Astrocyte of the spinal cord (primary cell): ENCODE measurements at places on chromosomes 11 and 22.

DNA sequence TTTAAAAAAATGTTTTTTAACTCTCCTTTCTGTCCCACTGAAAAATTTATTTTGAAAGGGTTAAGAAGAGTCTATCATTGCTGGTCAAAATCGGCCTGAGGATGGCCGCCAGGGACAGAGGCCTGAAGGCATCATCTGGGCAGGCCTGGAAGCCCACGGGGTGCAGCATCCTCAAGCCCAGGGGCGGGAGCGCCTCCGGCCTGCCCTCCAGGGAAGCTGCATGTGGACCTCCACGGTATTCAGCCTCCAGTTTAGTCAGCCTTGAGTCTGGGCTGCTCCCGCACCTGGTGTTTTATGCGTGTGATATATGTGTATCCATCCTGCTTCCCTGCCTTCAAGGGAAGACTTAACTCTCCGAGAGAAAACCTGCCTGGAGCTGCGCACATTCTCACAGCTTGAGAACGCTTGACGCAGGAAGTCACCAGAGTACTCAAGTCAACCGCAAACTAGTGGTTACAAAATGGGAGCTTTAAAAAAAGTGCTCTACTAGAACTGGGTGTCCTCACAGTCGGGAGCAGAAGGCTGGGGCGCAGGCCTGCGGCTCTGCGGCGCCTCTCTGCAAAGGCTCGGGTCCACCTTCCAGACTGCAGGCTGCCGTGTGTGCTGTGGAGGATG, 13.6 kb upstream of the BID start:
- no peak for DNase-seq

DNA sequence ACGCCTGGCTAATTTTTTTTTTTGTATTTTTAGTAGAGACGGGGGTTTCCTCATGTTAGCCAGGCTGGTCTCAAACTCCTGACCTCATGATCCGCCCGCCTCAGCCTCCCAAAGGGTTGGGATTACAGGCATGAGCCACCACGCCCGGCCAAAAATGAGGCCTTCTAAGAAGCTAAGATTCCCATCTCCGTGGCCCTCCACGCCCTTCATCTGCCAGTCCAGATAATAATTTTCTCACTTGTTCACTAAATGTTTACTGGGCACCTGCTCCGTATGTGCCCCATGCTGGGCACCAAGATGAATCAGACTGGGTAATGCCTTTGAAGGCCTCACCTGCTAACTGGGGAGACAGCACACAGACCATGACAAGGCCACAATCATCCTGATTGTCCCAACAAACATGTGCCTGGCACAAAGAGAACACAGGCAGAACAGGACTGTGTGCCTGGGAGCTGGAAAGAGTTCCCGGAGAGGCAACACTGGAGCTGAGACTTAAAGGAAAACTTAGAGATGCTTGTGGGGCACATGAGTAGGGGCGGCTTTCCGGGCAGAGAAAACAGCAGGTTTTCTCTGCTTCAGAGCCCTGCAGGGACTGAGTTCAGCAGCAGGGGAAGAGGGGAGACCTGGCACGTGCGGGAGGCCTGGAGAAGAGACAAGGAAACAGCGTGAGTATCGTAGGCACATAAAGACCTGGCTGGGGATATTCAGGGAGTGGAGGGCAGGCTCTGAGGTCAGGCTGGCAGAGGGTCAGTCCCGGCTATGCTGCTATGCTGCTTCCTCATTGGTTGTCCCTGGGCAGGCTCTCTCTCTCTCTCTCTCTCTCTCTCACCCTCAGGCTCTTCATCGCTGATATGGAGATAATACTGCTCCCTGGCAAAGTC, 2.4 kb downstream of the KIAA0930 start:
- DNase-seq, result no peak

GRCh38 chr11:28834877-28835276, 726.7 kb downstream of the METTL15 start:
- peak; percentile 88 for DNase-seq

DNA sequence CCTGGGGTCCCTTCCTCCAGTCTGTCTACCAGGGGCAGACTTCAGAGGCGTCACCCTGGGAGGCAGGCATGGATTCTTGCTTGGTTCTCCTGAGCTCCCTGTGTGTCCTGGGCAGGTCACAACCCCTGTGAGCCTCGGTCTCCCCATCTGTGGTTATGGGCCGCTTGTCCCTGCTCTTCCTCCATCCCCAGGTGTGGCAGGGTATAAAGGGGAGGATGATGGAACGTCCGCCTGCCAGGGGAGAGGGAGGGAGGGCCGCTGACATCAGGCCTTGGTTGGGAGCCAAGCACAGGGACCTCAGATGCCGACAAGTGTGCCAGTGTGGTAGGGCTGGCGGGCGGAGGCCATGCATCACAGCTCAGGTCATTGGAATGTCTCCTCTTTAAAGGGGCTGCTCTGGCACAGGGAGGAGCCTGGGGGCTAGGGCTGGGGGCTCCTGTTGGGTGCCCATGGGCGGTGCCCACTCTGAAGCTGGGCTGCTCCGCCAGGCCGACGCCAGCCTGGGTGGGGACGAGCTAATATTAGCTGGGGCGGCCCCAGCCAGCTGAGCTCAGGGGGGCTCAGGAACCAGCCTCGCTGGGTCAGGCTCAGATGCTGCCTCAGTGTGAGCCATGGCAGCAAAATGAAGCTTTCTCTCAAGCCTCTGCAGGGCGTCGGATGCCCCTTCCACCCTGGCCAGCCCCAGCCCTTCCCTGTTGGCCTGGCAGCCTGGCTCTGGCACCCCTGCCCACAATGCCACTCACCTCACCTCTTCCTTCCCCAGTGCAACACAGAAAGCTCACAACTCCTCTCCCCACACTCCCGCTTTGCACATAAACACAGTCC, 12.8 kb downstream of the KCNC1 start:
- DNase-seq, result no peak

- DNase-seq, result no peak
These were observed 96.7 kb upstream of the LUZP2 start for GRCh38 chr11:24400059-24400665.

DNA sequence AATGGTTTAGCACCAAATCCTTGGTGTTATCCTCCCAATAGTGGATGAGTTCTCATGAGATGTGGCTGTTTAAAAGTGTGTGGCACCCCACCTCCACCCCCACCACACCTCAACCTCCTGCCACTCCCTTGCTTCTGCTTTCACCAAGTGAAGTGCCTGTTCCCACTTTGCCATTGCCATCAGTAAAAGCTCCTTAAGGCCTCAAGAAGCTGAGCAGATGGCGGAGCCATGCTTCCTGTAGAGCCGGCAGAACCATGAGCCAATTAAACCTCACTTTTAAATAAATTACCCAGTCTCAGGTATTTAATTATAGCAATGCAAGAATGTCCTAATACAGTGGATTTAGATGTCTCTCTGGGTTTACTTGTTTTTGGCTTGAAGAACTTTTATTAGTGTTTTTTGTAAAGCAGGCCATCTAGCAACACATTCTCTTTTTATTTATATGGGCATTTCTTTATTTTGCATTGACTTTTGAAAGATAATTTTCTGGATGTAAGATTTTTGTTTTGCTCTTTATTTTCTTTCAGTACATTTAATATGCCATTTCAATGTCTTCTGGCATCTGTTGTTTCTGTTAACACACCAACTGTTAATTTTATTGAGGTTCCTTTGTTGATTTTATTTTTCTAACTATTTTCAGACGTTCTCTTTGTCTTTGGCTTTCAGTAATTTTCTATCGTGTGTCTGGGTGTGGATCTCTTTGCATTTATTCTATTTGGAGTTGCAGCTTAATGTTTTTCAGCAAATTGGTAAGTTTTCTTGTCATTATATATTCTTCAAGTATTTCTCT, 724.5 kb upstream of the CNTN5 start:
- no peak for DNase-seq

GRCh38 chr22:38016182-38017151, 32.1 kb upstream of the SOX10 start:
- no peak for DNase-seq

- no peak for DNase-seq
These were observed 64.3 kb upstream of the NAV2 start for GRCh38 chr11:19648321-19648720.

- DNase-seq, result no peak
These were observed 107.9 kb downstream of the C11orf58 start for GRCh38 chr11:16846305-16846704.

DNA sequence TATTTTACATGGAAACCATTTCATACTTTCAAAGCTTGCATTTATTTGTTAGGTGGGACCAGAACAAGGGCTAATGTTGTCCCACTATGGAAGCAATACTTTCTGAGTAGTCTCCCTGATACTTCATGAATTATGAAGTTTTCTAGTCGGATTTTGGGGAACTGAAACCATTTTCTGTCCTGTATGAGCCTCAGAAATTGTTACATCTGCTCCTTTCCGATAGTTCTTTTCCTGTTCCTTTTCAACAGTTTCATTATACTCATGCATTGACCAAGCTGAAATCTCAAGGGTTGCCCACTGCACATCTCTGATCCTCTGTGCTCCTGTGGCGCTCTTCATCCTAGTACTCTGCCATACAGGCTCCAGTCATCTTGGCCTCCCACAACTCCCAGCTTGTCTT, 31.5 kb upstream of the GLYATL1 start:
- no peak for DNase-seq

DNA sequence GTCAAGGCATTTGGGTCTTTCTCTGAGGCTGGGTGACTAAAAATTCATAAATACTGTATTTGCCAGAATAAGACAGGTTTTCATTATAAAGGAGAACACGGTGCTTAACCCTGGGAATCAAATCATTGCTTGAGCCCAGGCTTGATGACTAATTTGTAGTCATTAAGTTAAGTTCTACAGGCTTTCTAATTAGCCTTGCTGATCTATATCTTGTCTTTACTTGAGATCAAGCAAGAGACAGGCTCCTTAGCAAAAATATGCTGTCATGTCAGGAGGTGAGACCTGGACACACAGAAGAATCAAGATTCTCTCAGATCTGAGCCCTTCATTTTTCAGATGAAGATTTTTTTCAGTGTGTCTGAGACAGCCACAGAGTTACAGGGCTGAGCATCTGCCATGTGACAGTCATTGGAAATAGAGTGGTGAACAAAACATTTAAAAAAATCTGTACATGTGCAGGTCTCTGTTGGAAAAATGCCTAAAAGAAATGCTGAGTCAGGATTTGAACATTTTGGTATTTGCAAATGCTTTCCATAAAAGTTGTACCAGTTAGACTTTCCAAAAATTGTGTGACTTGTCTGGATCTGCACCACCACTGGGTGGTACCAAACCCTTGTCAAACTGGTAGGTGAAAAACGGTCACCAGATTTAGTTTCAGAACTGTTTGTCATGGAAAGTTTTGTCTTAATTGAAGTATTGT, 14.6 kb downstream of the ACAT1 start:
- peak; percentile 27 for DNase-seq

- DNase-seq, result no peak
These were observed 24.8 kb downstream of the PAK1 start for GRCh38 chr11:77449060-77449521.

DNA sequence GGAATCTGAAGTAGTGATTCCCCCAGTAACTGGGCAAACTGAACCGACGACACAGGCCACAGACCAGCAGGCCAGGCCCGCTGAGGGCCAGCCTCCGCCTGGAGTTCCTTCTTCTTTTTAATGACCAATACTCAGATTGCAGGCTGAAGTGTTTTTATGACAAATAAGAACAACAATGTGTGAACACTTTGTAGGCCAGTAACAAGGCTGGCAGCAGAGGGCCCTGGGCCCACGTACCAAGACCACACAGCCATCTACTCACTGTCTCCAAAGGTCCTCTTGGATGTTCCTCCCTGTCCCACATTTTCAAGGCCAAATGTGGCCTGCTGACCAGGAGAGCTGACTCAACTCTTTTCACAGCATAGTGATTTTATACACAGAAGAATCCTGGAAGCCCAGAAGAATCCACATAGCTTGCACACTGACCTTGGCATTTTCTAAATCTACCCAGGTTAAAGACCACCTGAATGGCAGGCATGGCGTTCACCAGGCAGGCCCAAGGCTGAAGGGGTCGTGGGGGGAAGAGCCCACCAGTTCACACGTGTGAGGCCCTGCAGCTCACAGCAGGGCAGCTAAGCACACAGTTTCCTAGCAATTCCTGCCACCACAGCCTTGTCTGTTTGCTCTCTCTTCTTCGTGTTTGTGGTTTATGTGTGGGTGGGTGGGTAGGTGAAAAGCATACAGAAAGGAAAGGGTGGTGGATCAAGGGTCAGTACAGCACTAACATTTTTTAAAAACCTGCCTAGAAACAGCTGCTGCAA, 13.3 kb downstream of the SMCO4 start:
- DNase-seq, result peak; percentile 59

DNA sequence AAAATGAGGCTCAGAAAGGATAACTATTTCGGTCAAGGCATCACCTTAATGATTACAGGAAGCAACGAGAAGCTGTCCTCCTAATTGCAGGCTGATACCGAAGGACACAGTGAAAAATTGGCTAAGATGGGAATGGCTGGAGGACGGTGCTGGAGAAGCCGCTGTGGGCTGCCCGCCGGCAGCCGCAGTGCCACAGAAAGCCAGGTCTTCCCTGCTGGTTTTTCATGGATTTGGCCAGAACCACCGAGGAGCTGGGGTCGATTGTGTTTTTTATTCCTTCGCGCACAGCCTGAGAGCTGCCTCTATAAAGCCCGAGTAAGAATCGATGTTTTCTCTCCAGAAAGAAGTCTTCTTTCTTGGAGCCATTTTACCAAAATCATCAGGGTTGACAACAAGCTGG, 1484.2 kb downstream of the BRD1 start:
- DNase-seq, result no peak

GRCh38 chr22:41339823-41340222, 38.5 kb downstream of the ZC3H7B start:
- DNase-seq, result no peak

DNA sequence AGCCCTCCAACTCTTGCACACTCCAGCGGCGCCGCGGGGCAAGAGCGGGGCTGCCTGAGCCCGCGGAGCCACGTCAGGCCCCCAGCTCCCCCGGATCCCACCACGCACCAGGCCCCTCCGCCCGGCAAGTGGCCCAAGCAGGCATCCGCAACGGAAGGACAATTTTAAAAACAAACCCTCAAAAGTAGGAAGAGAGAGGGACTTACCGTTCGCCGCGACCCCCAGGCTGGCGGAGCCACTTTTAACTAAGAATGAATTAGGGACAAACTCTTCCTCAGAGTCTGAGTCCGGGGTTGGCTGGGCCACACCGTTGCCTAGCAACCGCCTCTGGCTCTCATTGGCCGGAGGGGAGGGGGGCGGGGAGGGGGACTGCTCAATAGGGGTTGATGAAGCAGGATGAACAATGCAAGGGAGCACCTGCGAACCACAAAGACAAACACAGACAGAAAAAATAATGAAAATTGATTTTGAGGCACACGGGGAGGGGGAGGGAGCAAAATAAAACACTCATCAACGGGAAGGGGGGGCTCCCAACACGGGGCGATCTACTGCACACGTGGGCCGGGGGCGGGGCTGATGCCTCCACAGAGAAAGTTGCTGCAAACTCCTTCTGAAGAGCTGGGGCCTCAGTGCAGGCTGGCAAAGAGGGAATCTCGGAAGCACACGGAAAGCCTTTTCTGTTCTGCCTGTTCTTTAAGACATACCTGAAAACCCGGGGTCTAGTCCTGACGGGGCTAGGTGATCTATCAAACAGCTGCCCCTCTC, 387.5 kb upstream of the NARS2 start:
- DNase-seq, result peak; percentile 71
